ENCODE measurements at places on chromosomes 2 and 18.
A peak's percentile ranks its signal among the peaks of the same experiment; 100 is the strongest.

- no peak for DNase-seq
Observed at GRCh38 chr2:24592441-24593100, 101.5 kb downstream of the NCOA1 start.

GRCh38 chr2:110674620-110675555 lies 3.0 kb downstream of the BUB1 start:
- DNase-seq, result no peak

GRCh38 chr2:130912471-130912870 lies 75.8 kb downstream of the ARHGEF4 start:
- no peak for DNase-seq

GRCh38 chr18:4450065-4450658 lies 4.9 kb downstream of the DLGAP1 start:
- no peak for DNase-seq

GRCh38 chr2:207616185-207616584 lies 9.0 kb downstream of the METTL21A start:
- DNase-seq, result no peak

DNA sequence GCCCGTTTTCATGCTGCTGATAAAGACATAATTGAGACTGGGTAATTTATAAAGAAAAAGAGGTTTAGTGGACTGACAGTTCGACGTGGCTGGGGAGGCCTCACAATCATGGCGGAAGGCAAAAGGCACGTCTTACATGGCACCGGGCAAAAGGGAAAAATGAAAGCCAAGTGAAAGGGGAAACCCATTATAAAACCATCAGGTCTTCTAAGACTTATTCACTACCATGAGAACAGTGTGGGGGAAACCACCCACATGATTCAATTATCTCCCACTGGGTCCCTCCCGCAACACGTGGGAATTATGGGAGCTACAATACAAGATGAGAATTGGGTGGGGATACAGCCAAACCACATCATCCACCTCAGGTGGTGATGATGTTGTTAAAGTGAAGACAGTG lies 3.3 kb upstream of the RAB12 start:
- DNase-seq, result no peak

DNA sequence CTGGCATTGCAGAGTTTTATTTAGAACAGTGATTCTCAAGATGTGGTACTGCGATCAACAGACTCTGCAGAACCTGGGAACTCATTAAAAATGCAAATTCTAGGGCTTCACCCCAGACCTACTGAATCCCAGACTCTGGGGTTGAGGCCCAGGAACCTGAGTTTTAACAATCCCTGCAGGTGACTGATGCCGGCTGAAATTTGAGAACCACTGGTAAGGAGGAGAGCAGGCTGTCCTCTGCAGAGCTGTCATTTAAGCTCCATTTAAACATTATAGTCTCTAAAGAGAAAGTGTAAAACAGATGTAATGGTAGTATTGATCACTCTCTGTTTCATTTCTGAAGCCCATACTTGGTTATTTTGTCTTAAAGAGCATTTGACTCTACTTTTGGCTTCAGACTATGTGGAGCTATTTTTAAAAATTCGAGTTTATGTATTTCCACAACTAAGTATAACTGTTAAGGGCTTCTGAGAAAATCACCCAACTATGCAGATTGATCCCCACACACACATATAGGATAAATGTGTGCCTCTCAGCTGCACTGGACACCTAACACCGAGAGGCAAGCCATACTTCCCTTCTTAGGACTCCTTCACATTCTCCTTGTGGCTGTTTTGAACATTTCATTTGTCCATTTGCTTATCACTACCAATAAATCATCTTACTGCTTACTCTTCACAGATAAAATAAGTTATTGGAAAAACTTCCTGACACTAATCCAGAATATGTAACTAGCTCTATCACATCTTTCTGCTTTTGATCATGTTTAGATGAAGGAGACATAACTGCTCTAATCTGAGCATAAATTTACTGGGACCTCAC lies 487.5 kb downstream of the DLGAP1 start:
- DNase-seq, result no peak

- DNase-seq, result no peak
Observed at GRCh38 chr2:66427300-66427699, 7.6 kb upstream of the MEIS1 start.

GRCh38 chr2:216194013-216194412 lies 84.9 kb downstream of the XRCC5 start:
- no peak for DNase-seq

DNA sequence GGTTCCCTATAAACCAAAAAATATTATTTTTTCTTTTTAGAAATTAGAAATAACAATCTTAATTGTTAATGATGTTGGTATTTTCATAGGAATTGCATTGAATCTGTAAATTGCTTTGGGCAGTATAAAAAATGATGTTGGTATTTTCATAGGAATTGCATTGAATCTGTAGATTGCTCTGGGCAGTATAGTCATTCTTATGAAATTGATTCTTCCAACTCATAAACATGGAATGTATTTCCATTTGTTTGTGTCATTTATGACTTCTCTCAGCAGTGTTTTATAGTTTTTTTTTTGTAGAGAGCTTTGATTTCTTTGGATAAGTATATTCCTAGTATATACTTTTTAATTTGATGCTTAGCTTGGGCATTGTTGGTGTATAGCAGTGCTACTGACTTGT lies 82.0 kb upstream of the NT5C1B start:
- no peak for DNase-seq

DNA sequence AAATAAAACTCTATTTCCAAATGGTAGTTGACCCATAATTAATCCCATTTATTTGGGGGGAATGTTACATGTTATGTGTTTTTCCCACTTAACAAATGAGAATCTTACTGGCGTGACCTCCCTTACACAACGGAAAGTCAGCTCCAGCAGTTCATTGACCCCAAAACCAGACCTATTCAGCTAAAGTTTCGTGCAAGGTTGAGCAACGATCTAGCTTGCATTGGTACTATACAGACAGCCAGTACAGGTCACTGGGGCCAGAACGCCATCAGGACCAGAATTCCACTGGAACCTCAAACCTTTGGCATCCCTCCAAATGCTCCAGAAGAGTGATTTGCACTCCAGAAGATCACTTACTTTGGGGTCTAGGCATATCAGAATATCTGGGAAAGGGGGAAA lies 6.8 kb upstream of the CTAGE1 start:
- DNase-seq, result no peak

DNA sequence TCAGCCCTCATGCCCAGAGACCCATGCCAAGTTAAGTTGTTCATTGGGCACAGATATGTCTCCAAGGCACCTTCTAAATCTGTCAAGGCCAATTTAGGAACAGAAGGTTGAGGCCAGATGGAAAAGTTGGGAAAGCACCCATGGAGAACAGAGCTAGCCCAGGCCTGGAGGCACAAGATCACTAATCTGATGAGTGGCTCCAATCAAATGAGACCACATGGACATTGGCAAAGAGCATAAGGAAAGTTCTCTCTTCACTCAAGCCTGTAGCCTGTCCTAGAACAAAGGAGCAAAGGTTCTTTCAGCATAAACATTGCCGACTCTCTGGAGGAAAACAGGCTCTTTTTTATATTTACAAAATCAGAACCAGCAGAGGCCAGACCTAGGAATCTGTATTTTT lies 154.8 kb downstream of the RNF152 start:
- DNase-seq, result no peak

- no peak for DNase-seq
Observed at GRCh38 chr2:204585930-204586329, 40.7 kb downstream of the PARD3B start.

DNA sequence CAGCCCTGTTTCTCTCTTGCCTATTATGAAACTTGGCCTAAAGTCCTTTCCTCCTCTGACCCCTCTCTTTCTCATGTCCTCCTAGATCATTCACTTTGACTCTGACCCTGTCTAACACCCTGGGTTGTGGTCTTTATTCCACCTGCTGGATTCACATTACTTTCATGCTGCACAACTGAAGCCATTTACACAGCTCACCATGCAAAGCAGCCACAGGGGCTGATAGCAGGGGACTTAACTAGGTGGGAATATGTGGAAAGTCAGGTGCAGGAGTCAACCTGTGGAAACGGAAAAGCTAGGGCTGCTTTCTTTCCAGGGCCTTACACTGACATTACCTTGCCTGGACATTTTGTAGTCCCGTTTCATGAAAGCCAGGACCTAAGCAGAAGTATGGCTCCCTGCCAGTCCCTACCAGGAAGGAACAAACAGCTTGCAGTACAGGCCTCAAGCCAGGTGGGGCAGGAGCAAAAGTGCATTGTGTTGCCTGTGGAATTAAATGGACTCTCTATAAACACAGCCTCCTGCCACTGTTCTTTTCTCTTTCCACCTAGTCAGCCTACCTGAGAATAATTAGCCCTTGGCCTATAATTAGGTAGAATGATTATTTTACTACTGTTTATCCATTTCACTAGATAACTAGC lies 11.8 kb downstream of the MAPRE3 start:
- DNase-seq, result peak; percentile 44

DNA sequence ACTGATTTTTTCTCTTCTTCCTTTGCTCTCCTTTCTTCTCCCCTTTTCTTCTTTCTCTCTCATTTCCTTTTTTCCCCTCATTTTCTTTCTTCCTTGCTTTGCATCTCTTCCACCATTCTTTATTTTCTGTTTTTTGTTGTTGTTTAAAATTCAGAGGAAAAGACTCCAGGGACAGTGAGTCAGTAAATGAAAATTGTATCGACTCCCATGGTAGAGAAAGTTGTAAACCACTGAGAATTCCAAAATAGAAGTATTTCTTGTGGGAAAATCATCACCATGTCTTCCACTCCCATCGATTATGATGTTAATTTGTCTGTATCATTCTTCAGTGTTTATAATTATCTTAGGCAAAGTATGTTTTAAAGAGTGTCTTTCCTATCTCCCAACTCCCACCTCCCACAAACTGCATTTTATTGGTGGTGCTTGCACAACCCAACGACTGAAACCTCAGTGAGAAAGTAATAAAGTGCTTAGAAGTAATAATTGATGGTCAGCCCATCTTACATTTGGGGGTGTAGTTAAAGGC lies 134.3 kb downstream of the IRS1 start:
- DNase-seq, result no peak

GRCh38 chr2:226652369-226652768 lies 147.3 kb downstream of the IRS1 start:
- no peak for DNase-seq

DNA sequence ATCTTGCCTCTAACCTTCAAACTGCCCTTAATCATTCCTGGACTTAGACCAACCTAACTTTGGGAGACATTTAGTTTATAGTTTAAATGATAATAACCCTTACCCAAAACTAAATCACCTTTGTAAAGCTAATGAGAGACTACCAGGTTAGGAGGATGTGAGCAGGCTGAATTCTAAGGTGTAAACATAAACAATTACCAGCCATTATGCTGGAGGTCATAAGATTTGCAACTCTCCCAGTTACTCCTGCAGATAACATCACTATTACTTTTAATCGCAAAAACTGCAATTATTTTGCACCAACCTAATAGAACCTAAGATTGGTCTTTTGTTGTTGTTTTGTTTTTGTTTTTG lies 86.5 kb upstream of the MSH6 start:
- DNase-seq, result no peak

DNA sequence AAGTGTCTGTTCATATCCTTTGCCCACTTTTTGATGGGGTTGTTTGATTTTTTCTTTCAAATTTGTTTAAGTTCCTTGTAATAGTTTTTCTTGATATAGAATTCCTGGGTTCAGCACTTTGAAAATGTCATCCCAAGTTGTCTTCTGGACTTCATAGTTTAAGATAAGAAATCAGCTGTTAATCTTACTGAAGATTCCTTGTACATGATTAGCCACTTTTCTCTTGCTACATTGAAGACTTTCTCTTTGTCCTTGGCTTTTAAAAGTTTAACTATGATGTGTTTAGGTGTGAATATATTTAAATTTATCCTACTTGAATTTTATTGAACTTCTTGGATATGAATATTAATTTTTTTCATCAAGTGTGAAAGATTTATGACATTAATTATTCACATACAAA lies 387.2 kb upstream of the CWC22 start:
- DNase-seq, result no peak

- no peak for DNase-seq
Observed at GRCh38 chr18:79386547-79386946, 9.2 kb upstream of the NFATC1 start.

DNA sequence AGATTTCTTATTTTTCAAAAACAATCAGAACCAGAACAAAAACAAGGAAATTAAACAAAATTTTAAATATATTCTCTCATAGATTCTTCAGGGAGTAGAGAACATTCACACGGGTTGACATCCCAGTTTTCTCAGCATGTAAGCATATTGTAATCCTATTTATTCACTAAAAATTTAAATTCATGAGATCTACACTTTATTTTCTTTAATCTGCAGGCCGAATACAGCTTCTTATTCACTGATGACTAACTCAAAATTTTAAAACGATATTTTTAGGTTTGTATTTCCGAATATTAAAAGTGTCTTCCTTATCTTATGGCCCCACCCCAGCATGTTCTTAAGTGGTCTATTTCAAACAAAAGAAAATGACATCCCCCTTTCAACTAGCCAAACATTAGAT lies 262.4 kb downstream of the MEIS1 start:
- no peak for DNase-seq

DNA sequence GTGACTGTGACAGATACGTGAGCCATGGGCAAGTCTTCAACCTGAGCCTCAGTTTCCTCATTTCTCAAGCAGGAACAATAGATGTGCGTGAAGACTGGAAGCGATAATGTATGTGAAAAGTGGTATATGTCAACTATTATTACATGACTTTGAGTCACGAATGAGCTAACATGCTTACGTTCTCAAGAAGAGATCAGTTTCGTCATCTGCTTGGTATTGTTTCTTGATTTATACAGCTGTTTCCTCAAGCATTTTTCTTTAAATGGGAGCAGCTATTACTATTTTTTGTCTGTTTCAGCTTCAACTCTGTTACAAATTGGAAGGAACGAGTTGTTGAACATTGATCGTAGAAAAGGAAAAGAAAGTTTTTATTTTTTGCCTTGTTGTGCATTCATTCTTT lies 48.5 kb upstream of the THOC1 start:
- no peak for DNase-seq

- no peak for DNase-seq
Observed at GRCh38 chr2:88885679-88886416, 194.4 kb downstream of the RPIA start.

GRCh38 chr18:79405019-79405780 lies 9.5 kb downstream of the NFATC1 start:
- no peak for DNase-seq

- no peak for DNase-seq
Observed at GRCh38 chr2:162220368-162220767, 22.9 kb downstream of the FAP start.

- DNase-seq, result no peak
Observed at GRCh38 chr2:145394181-145394580, 874.3 kb upstream of the ZEB2 start.

GRCh38 chr2:41940060-41940744 lies 107.6 kb upstream of the PKDCC start:
- no peak for DNase-seq

GRCh38 chr2:16320716-16321115 lies 344.9 kb downstream of the CYRIA start:
- peak; percentile 81 for DNase-seq

GRCh38 chr2:24540011-24540477 lies 49.0 kb downstream of the NCOA1 start:
- DNase-seq, result no peak

GRCh38 chr2:28360718-28361293 lies 31.9 kb upstream of the FOSL2 start:
- no peak for DNase-seq

- no peak for DNase-seq
Observed at GRCh38 chr2:65357095-65357958, 75.1 kb downstream of the SPRED2 start.
